Left colon (tissue), 2 donors: ENCODE measurements at places on chromosomes 2 and 18.

- no peak for DNase-seq
Measured at GRCh38 chr2:6927753-6928152, 10.5 kb downstream of the RNF144A start.

- no peak for DNase-seq
Measured at GRCh38 chr18:27447451-27447881, 262.4 kb upstream of the CHST9 start.

DNA sequence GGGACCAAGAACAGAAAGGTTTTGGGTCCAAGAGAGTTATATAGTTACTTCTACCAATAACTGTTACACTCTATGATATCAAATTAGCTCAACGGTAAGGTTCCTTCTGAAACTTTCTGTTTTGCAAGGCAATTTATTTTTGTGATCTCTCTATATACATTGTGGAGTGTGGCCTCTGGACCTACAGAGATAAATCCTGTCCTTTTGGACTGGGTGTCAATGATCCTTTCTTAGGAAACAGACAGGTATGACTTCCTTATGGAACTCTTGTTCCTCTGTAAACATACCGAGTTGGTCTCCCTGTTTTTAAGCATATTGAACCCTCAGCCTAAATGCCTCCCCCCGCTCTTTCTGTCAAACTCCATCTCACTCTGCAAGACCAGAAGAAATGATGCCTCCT is 1117.8 kb downstream of the BCL11A start:
- DNase-seq: no peak

DNA sequence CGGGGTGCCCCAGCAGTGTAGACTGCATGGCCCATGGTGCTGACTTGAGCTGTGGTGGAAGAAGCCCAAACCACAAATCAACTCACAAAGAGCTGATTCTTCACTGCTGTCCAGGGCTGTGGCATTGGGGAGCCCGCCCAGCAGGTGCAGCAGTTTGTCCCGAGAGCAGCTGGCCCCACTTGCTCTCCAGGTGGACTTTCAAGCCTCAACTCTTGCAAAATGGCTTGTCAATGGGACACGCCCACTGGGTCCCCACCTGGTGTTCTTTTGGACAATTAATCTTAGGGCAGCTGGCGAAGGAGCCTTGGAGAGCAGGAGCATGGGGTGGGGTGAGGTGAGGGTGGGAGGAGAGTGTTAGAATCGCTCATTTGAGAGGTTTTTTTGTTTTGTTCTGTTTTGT is 117.9 kb downstream of the MYCN start:
- no peak for DNase-seq

DNA sequence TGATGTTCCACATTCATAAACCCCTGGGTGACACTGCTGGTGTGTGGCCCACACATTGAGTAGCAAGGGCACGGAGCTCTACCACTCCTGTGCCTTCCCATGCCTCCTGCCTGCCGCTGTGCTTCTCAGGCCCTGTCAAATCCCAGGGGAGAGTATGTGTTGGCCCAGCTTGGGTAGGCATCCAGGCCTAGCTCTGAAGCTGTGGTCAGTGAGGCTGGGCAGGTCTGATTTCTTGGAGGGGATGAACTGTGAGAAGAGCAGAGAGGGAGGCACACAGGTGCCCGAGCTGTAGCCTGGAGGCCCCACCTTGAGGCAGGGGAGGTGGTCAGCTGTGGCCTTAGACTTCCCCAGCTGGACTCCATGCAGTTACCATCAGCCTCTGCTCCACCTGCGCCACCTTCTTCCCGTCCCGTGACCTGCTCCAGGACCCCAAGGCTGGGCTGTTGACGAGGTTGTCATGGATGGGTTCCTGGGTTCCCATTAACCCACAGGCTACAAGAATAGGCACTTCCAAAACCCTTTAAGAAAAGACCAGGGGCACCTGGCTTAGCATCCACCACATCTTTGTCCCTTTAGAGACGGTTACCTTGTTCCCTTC is 23.6 kb downstream of the MCFD2 start:
- DNase-seq: no peak

GRCh38 chr18:48766026-48766425 is 184.7 kb downstream of the SMAD7 start:
- no peak for DNase-seq

GRCh38 chr18:21808185-21808584 is 67.6 kb downstream of the MIB1 start:
- DNase-seq: no peak
